ENCODE measurements at places on chromosomes 13 and 19.

GRCh38 chr19:17755977-17756670 is 4.8 kb downstream of the FCHO1 start:
- peak; percentile 78 for DNase-seq
- no peaks in the 10 kb centered on the region for H3K27me3 ChIP-seq
- H3K36me3 ChIP-seq = no peaks in the 10 kb centered on the region
- H3K4me1 ChIP-seq = 0 out of 2 replicates have a peak, but pooled peaks cover 9% of the 10 kb centered on the region
- H3K4me3 ChIP-seq = no peak overlapping the region

DNA sequence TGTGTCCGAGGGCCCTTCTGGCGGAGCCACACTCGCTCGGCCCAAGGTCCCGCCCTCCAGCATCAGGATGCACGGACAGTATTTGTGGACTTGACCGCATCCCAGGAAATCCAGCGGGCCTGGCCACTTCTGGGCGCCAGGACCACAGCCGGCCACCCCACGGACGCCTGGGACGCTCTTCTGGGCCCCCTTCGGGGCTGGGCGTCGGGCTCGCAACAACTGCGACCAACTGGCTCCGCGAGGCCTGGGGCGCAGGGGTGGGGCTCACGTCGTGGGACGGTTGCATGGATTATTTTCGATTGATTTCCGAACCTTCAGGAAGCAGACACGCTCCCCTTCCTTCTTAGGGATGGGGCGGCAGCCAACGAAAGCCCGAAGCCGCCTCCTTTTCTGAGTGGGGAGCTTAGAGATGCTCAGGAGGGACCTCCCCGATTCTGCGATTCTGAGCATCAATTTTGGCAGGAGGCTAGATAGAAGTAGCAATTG is 521 bp upstream of the NUP58 start:
- H3K4me3 ChIP-seq = peak overlapping the region; percentile 90
- peak overlapping the region; percentile 91 for H3K27ac ChIP-seq
- no peaks in the 10 kb centered on the region for H3K27me3 ChIP-seq
- peaks cover 10% of the 10 kb centered on the region for H3K36me3 ChIP-seq
- H3K4me1 ChIP-seq = peaks cover 11% of the 10 kb centered on the region
- peak; percentile 66 for DNase-seq

DNA sequence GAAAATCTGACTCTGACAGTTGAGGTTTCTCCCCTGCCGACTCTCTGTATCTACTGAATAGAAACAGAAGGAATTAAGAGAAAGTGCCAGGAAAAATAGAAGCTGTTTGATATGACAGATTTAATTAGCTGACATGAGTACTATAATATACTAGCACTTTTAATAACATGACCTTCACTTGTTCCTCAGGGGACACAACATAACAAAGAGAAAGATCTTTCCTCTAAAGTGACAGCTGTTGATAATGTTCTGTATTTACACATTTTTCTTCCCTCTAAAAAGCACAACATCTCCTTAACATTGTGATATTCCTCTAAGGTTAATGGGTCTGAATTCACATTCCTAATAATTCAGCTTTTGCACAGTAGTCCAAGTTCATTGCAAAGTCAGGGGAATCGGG is 1136.0 kb downstream of the PCDH17 start:
- DNase-seq = no peak
- no peaks in the 10 kb centered on the region for H3K27me3 ChIP-seq
- no peak overlapping the region for H3K4me3 ChIP-seq
- H3K4me1 ChIP-seq = no peaks in the 10 kb centered on the region

DNA sequence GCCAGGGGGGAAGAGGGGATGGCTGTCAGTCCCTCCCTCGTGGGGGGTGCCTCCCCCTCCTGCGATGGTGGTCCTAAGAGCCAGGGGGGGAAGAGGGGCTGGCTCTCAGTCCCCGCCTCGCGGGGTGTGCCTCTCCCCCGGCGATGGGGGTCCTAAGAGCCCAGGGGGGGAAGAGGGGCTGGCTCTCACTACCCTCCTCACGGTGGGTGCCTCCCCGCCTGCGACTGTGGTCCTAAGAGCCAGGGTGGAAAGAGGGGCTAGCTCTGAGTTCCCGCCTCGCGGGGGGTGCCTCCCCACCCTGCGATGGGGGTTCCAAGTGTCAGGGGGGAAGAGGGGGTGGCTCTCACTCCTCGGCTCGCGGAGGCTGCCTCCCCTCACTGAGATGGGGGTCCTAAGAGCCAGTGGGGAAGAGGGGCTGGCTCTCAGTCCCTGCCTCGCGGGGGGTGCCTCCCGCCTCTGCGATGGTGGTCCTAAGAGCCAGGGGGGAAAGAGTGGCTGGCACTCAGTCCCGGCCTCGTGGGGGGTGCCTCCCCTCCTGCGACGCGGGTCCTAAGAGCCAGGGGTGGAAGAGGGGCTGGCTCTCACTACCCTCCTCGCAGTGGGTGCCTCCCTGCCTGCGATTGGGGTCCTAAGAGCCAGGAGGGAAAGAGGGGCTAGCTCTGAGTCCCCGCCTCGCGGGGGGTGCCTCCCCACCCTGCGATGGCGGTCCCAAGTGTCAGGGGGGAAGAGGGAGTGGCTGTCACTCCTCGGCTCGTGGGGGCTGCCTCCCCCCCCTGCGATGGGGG is 2325.6 kb upstream of the PCDH20 start:
- no peaks in the 10 kb centered on the region for H3K4me1 ChIP-seq
- H3K27me3 ChIP-seq = no peaks in the 10 kb centered on the region
- H3K4me3 ChIP-seq = no peak overlapping the region

DNA sequence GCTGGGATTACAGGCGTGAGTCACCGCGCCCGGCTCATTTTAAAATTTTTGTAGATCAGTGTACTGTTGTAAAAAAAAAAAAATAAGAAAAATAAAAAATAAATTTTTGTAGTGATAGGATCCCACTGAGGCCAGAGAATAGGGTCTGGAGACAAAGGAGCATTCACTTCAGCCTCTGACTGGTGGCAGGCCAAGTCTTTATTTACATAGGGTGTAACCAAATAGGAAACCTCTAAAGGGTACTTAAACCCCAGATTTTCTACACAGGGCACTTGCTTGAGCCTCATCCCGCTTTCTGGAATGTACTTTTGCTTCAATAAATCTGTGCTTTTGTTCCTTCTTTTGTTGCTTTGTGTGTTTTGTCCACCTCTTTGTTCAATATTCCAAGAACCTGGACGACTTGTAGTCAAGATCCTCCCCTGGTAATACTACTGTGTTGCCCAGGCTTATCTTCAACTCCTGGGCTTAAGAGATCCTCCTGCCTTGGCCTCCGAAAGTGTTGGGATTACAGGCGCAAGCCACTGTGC is 2.1 kb upstream of the PDCD2L start:
- H3K36me3 ChIP-seq = peaks cover 21% of the 10 kb centered on the region
- no peak for DNase-seq
- no peaks in the 10 kb centered on the region for H3K27me3 ChIP-seq
- H3K4me1 ChIP-seq = no peaks in the 10 kb centered on the region
- H3K4me3 ChIP-seq = no peak overlapping the region

GRCh38 chr19:14974488-14974887 is 5.2 kb downstream of the SLC1A6 start:
- H3K36me3 ChIP-seq = no peaks in the 10 kb centered on the region
- H3K27ac ChIP-seq = no peak overlapping the region
- H3K4me3 ChIP-seq = no peak overlapping the region
- H3K27me3 ChIP-seq = peaks cover 22% of the 10 kb centered on the region
- no peak for DNase-seq

DNA sequence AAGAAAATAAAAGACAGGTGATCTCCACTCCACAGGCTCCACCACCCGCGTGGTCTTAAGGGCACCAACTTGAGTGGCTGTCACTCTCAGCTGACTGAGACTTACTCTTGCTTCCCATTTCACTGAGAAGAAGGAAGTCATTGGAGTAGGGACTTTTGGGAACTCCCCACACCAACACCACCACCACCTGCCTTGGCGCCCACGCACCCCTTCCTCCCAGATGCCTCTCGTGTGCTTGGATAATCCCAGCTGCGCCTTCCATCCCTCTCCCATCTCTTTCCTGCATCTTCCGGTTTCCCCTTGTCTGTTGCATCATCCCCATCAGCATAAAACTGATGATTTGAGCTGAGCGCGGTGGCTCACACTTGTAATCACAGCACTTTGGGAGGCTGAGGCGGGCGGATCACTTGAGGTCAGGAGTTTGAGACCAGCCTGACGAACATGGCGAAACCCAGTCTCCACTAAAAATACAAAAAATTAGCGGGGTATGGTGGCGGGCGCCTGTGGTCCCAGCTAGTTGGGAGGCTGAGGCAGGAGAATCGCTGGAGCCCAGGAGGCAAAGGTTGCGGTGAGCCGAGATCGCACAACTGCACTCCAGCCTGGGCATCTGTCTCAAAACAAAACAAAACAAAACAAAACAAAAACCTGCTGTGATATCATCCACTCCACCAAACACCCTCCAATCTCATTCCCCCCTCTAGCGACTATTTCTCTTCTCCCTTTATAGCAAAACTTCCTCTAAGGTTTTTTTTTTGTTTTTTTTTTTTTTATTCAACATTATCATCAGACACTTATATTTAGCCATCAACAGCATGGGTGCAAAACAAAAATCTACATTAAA is 25.5 kb downstream of the AP2S1 start:
- H3K4me3 ChIP-seq = no peak overlapping the region
- H3K27ac ChIP-seq = no peak overlapping the region
- peaks cover 5% of the 10 kb centered on the region for H3K4me1 ChIP-seq

- peak; percentile 46 for DNase-seq
- no peaks in the 10 kb centered on the region for H3K36me3 ChIP-seq
- no peaks in the 10 kb centered on the region for H3K4me1 ChIP-seq
- H3K27me3 ChIP-seq = peaks cover 39% of the 10 kb centered on the region
- no peak overlapping the region for H3K4me3 ChIP-seq
Measured at GRCh38 chr19:18603958-18604819, 2.4 kb downstream of the CRLF1 start.

DNA sequence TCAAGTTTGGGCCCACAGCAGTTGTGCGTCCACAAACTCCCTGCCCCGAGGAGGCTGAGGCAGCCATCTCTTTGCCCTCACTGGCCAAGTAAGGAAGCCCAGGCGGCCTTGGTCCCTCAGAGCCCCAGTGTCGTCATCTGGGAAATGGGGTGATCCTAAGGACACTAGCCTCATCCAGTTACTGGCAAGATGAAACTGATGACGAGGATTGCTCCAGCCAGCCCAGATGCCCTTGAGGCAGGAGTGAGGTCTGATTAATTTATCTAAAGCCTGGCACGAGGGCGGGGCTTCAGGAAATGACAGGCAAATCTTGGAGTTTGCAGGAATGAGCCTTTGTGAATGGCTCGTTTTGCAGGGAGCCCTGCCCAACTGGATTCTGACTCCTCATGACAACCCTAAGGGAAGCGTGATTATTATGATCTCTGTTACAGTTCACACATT is 5.6 kb downstream of the LIPE start:
- H3K36me3 ChIP-seq = no peaks in the 10 kb centered on the region
- no peak overlapping the region for H3K27ac ChIP-seq
- peaks cover 21% of the 10 kb centered on the region for H3K4me1 ChIP-seq
- H3K27me3 ChIP-seq = no peaks in the 10 kb centered on the region
- DNase-seq = no peak

DNA sequence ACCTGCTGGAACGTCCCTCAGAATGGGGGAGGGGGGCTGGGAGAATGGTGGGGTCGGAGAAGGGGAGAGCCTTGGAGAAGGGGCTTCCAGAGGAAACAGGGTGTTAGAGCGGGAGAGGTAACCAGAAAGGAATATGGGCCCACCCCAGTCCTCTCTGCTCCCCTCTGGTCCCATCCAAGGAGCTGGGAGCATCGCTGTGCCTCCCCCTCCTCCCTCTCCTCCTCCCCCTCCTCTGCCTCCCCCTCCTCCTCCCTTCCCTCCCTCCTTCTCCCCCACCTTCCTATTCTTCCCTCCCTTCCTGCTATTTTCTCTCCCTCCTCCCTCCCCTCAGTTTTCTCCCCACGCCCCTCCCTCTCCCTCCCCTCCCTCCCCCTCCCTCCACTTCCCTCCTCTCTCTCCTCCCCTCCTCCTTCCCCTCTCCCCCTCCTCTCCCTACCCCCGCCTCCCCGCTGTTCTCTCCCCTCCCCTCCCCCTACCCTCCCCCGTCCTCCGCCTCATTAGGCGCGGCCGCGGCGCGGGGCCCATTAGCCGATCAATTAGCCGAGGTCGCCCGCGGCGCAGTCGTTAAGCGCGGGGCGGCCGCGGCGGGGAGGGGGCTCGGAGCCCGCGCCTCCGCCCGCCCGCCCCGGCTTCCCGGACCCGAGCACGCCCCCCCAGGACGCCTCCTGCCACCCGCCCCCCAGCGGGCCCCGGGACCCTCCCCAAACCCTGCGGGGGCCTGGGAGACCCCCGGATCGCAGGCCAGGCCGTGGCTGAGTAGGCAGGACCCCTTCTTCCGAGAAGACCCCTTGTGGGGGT is 15.4 kb downstream of the TLE5 start:
- H3K27ac ChIP-seq = no peak overlapping the region
- peak; percentile 77 for DNase-seq
- H3K36me3 ChIP-seq = no peaks in the 10 kb centered on the region
- H3K27me3 ChIP-seq = no peaks in the 10 kb centered on the region
- H3K4me1 ChIP-seq = no peaks in the 10 kb centered on the region
- H3K4me3 ChIP-seq = peak overlapping the region; percentile 17

- no peaks in the 10 kb centered on the region for H3K4me1 ChIP-seq
- H3K4me3 ChIP-seq = no peak overlapping the region
- no peak for DNase-seq
- no peak overlapping the region for H3K27ac ChIP-seq
- H3K36me3 ChIP-seq = no peaks in the 10 kb centered on the region
- no peaks in the 10 kb centered on the region for H3K27me3 ChIP-seq
Measured at GRCh38 chr13:48782429-48782840, 128.7 kb downstream of the CYSLTR2 start.

DNA sequence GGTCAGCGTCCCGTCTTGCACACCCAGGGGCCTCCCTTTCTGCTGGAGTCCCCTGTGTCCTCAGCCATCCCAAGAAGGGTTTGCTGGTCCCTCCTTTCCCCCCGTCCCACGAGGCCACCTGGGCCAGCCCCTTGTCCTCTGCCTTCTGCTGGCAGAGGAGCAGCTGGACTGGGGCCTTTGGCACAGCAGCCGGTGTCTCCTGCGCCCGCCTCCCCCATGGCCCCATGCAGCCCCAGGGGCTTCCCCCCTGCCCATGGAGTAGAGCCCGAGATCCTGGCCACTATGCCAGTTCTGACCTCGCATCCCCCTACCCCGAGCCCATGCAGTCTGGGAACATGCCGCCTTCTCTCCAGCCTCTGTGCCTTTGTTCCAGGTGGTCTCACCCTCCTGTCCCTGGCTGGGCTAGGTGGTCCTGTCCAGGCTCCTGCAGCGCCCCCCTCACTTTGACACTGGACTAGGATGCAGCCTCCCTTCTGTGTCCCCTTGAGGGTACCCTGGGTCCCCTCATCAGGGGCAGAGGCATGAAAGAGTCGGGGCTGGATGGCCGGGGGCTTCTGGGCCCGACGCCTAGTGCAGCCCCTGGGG is 5.7 kb upstream of the GARIN5A start:
- H3K4me1 ChIP-seq = peaks cover 5% of the 10 kb centered on the region
- H3K27ac ChIP-seq = no peak overlapping the region
- DNase-seq = no peak
- no peak overlapping the region for H3K4me3 ChIP-seq
- peaks cover 33% of the 10 kb centered on the region for H3K36me3 ChIP-seq

Measured in SK-N-SH (cell line).